Activated CD4-positive, alpha-beta T cell treated with anti-CD3 and anti-CD28 coated beads for 24 hours (primary cell): ENCODE measurements at places on chromosomes 5 and 9.

- DNase-seq: no peak
Measured at GRCh38 chr9:110919609-110920008, 118.7 kb downstream of the LPAR1 start.

DNA sequence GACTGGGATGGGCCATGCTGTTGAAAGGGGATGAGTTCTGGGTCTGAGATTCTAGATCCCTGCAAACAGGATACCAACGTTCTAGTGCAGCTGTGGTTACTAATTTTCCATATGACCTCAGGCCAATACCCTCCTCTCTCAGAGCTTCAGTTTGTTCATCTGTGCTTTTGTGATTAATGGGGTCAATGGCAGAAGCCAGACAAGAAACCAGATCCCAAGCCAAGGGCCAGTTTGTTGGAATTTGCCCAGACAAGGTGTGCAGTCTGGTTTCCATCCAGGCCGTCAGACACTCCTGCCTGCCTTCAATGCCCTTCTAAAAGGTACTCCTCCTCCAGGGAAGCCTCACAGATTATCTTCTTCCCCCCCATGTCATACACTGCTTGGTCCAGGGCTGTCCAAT is 11.4 kb downstream of the MYORG start:
- no peak for DNase-seq

- DNase-seq: no peak
Measured at GRCh38 chr5:54177058-54177457, 133.3 kb downstream of the ARL15 start.

DNA sequence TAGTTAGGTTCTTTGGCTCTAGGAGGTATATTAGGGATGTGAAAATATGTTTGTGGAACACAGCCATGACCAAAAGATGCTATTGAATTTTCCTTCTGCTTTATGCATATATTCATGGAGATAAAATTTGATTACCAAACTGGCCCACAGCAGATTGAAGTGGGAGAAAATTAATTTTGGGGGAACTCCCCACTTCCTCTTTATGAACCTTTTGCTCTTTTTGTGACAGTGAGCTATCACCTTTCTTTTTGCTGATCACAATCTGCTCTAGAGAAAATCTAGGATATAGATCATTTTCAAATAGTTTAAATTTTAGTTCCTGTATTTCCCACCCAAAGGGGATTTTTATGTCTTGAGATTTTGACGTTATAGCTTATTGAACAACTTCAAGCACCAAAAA is 313.0 kb downstream of the GABRB2 start:
- no peak for DNase-seq

GRCh38 chr9:16970321-16970720 is 99.9 kb upstream of the BNC2 start:
- DNase-seq: no peak

DNA sequence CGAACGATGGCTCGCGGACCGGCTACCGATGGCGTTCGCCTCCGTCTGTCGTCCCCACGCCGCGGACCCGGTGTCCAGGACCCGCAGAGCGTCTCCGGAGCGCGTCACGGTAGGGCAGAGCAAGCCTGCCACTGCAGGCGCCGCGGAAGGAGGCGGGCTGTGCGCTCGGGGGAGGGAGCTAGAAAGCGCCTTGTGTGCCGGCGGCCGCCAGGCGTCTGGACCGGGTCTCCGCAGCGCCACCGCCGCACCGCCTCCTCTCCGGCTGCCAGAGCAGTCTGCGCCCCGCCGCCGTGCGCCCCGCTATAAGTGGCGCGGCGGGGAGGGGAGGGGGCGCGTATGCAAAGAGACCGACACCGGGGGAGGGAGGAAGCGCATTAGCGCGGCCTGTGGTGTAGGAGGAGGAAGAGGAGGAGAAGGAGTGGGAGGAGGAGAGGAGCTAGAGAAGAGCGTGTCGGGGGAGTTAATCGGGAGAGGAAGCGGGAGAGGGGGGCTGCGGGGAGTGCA is at the start of gene ENC1:
TSS of gene ENC1 (minus strand) at position 279 of the 504 bp plus-strand sequence. CDS start 4,243 bp downstream, outside the sequence.
- peak; percentile 68 for DNase-seq

DNA sequence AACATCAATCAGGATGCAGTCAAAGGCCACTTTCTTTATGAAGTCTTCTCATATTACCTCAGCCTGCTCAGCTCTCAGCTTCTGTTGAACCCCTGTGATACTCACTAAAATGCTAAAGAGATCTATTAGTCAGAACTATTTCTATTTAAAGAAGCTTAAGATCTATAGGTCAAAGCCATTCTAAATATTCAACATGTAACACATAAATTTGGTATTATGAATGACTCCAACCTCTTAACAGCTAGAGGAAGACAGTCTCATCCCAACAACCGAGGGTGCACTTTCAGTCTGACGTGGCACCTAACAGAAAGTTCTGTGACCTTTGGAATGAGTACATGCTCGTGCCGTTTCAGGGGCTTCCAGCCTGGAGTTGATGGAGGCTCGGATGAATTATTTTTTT is 301.5 kb upstream of the VLDLR start:
- DNase-seq: no peak

- DNase-seq: no peak
Measured at GRCh38 chr9:133058071-133058470, 3.7 kb upstream of the CEL start.

- DNase-seq: no peak
Measured at GRCh38 chr5:169083394-169084018, 217.4 kb downstream of the SLIT3 start.

DNA sequence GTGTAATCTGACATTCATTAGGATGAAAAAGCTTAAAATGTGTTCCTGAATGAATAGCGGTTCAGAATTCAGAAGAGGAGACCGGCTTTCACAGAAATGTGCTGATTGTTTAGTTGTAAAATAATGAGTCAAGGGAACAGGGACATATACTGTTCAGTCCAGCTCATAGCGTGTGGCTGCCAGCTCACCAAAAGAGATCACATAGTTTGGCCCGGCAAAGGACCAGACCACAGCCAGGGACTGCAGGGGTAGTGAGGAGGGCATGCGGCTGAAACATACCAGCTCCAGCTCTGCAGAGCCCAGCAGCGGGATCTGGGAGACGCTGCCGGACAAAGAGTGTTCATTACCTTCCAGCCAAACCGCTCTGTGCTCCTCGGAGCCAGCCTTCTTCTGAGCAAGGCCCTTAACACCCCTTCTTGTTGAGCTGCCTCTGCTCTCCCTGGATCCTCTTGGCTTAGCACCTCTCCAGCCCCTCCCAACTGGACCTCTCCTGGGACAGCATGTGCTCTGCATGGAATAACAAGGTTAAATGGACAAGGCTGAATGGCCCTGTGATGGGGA is 116.8 kb upstream of the CNTLN start:
- no peak for DNase-seq

DNA sequence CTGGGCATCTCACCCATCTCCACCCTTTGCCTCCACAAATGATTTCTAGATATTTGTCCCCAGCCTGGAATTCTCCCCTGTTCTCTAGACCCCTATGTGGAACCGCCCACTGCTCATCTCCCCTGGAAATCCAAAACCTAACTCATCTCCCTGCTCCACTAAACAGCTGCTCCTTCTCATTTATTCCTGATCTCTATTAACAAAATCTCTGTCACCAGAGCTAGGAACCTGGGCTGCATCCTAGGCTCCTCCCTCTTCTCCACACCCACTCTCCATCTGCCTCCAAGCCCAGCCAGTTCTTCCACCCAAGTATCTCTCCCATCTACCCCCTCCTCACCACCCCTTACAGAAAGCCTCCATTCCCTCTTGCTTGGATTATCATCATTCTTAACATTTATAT is 24.0 kb upstream of the SYNPO start:
- DNase-seq: no peak

GRCh38 chr9:69332067-69332685 is 7.2 kb downstream of the ENTREP1 start:
- DNase-seq: no peak
